ENCODE measurements at places on chromosomes 13 and 19. TPM values are rescaled to one million over a fixed set of nuclear protein-coding genes. Genes with fewer than 3 reads are reported as not detected.

TMEM150B gene
- not detected for total RNA-seq

NOVA2 gene
- not detected for total RNA-seq

UGGT2 gene
- 98.9 TPM for total RNA-seq

MICU2 gene
- 87.7 TPM for total RNA-seq

ZNF701 gene
- total RNA-seq = 18.3 TPM

ZNF626 gene
- total RNA-seq = 32.1 TPM

ERCC2 gene
- total RNA-seq = 18.4 TPM

ZNF681 gene
- 0.60 TPM for total RNA-seq

ACP7 gene
- under 0.01 TPM for total RNA-seq

All from smooth muscle cell of the umbilical artery (primary cell).